ENCODE measurements at places on chromosomes 3 and 15.

DNA sequence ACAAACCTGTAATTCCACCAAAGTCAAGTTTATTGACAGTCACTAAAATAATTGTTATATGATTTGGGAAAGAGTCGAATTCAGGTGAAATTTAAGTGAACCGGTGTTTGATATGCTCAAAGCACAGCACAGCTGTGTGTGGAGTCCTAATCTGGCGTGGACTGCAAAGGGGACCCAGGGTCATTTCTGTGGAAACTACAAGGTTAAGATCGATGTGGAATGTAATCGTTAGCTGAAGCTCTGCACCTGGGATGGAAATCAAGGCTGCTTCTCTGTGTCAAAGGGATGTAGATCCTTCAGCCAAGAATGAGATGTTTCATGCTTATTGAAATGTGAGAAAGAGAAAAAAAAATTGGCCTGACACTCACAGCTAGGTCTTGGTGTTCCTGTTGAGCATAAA is 1.6 kb upstream of the ELP6 start:
- DNase-seq: no peak

DNA sequence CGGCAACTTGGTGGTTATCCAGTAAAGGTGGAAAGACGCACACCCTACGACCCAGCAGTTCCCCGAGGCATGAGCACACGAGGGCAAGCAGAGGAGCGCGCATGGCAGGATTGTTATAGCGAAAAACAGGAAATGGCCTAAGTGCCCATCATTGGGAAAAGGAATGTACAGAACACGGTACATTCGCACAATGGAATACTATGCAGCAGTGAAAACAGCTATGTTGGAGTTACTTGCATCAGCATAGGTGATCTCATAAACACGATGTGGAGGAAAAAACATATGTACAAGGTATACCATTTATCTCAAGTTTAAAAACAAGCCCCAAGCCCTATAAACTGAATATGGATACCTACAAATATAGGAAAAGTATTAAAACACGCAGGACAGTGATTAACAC is 6.7 kb upstream of the LINGO1 start:
- DNase-seq: no peak

DNA sequence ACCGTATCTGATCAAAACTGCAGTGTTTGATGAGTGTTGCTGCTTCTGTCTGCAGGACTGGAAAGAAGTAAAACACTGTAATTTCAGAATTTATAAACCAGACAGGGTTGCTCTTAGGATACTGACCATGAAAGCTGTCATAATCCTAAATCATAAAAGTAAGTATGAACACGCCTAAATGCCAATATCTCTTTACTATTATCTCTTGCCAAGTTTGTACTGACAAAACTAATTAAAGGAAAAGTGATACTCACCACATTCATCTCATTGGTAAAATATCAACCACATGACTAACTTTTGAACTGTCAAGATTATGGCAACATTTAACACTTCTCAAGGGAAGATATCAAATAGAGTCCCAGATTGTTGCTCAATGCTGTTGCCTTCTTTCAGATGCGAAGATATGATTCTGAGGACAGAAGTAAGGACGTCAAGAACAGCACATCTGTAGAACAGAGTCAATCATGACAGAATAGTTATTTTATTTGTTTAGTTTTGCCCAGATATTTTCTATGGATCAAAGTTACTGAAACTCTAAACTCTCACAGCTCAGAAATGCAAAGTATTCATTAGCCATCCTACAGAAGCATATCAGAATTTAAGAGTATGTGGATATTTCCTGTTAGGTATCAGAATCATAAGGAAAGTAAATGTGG is 61.4 kb upstream of the COL8A1 start:
- no peak for DNase-seq

DNA sequence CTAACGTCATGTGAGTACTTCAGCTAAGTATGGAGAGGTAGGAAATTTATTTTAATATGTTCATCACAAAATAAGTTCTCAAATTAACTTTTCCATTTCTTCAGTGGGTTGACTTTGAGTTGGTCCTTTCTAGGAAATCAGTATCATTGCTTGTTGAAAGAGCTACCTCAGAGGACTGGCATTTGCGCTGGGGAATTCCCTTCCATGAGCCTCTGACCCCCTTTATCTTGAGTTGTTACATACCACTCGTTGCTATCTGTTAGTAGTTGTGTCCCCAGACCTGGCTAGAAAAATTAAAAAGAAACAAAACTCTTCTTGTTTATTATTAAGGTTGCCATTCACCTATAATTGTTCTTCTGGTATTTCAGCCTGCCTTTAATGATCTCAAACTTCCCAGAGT is 96.8 kb upstream of the ROBO2 start:
- no peak for DNase-seq

- no peak for DNase-seq
Measured at GRCh38 chr3:12839156-12839946, 2.0 kb downstream of the RPL32 start.

- no peak for DNase-seq
Measured at GRCh38 chr3:56197991-56198390, 270.3 kb downstream of the ERC2 start.

- peak; percentile 51 for DNase-seq
Measured at GRCh38 chr3:117278424-117279190, 569.0 kb downstream of the TUSC7 start.

GRCh38 chr3:10273702-10274305 is 18.9 kb downstream of the GHRL start:
- DNase-seq: no peak

- DNase-seq: no peak
Measured at GRCh38 chr3:120597445-120598049, 1.4 kb downstream of the NDUFB4 start.

Measured in transverse colon (tissue), 4 donors.